Stimulated activated CD4-positive, alpha-beta T cell treated with anti-CD3 and anti-CD28 coated beads, Interleukin-12 subunit alpha, Interleukin-12 subunit beta, amount 100 ng/mL, for 24 hours (primary cell): ENCODE measurements at places on chromosomes 2 and 18.

- DNase-seq: no peak
Measured at GRCh38 chr18:78603102-78603983, 376.3 kb upstream of the SALL3 start.

GRCh38 chr2:200350850-200351285 is 44.4 kb downstream of the SPATS2L start:
- DNase-seq: no peak

DNA sequence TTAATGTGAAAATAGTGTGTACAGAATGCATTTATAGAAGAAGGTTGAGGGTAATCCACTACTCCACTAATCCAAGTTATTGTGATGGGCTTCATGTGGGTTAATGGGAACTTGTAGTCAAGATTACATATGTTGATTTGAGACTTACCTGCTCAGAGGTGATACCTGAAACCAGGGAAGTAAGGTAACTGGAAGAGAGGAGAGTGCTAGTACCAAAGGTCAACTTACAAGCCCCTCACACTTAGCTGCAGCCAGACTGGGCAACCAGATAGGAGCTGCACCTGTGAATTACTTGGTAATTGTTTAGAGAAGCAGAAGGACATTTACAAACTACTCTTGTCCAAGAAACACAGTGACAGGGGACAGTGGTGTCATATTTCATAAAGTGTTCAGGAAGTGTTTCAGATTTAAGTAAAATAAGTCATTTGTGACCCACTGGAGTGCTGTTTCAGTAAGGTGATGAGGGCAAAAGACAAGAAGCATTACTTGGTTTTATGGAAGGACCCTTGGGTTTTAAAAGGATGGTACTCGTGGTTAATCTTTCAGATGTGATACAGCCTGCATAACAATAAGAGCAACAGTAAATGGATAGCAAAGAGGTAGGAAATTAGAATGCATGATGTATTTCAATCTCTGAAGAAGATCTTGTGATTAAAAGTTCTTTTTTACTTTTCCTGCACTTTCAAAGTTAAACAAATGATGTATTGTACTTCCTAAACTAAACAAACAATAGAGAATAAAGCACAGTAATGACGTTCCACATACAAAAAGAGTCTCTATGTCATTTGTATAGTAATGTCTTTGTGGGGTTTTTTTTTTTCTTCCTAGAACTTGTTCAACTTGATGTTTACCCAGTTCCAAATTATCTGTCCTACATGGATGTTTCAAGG is 189.3 kb downstream of the PHLPP1 start:
- no peak for DNase-seq

- DNase-seq: peak; percentile 32
Measured at GRCh38 chr2:241636182-241637017, 558 bp downstream of the THAP4 start.

DNA sequence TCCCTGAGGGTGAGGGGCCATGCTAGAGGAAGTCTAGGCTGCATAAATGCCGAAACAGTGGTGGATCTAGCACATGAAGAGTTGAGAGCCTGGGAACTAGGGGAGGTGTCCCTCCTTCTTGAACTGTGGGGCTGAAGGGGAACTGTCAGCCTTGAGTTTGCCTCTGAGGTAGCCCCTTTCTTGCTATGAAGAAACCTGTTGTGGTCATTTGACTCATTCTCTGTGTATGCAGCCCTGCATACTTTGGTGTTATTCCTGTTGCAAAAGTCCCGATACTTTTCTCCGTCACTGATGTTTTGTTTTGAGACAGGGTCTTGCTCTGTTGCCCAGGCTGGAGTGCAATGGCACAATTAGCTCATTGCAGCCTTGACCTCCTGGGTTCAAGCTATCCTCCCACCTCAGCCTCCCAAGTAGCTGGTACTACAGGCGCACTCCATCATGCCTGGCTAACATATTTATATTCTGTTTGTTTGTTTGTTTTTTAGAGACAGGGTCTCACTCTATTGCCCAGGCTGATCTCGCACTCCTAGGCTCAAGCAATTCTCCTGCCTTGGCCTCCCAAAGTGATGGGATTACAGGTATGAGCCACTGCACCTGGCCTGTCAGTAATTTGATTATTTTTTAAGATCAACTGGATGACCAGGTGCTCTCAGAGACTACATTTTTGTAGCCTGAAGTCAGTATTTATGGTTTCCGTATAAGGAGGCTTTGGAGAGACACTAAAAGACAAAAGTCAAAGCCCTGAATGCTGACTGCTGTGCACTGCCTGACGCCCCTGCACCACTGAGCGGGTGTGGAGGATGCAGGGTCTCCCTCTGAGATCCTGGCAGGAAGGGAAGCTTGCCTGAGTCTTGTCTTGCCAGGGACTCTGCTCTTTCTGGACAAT is 126.0 kb upstream of the MSH6 start:
- DNase-seq: no peak

DNA sequence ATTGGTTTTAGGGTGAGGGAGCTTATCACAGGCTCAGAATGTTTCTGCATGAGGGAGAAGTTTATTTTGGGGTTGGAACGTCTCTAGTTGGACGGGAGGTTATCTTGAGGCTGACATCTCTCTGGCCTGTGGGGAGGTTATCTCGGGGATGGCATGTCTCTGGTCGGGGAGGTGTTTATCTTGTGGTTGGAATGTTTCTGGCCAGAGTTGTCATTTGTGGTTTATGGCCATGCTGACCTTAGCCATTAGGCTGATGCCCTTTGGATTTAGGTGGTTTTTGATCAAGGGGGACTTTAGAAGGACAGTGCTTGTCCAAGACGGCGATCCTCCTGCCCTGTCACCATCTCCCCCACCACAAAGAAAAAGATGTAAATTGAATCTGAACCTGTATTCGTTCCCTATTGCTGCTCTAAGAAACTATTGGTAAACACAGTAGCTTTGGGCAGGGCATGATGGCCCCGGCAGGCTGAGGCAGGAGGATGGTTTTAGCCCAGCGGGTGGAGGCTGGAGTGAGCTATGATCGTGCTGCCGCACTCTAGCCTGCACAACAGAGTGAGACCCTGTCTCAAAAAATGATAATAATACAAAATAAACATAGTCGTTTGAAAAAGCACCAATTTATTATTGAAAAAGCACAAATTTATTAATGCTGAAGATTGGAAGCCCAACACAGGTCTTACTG is 17.8 kb upstream of the MPPE1 start:
- DNase-seq: no peak

GRCh38 chr2:69387770-69388481 is 899 bp upstream of the GFPT1 start:
- no peak for DNase-seq

DNA sequence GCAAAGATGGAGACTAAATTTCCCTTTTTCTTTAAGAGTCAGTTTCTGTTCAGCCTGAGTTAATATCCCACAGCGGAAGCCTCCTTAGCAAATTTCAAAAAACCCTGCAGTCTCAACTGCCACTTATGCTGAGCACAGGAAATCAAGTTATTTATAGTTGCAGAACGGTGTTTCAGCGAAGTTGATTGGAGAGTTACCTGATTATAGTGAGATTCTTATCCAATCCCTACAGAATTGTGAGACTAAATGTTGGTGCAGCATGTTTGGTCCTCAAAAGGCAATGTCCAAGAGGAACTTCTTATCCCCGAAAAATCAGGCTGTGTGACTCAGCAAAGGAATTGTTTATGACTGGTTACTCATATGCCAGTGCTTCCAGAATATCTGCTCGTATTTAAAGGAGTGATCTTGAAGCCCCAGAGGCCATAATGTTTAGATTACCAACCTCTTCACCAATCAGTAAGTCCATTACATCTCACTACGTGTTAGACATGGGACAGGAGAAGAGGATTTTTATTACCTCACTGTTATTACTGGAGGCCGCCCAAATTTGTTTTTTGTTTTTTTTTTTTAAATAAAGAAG is 67.9 kb downstream of the LRRFIP1 start:
- DNase-seq: no peak

GRCh38 chr18:6807515-6808257 is 78.2 kb downstream of the ARHGAP28 start:
- no peak for DNase-seq

DNA sequence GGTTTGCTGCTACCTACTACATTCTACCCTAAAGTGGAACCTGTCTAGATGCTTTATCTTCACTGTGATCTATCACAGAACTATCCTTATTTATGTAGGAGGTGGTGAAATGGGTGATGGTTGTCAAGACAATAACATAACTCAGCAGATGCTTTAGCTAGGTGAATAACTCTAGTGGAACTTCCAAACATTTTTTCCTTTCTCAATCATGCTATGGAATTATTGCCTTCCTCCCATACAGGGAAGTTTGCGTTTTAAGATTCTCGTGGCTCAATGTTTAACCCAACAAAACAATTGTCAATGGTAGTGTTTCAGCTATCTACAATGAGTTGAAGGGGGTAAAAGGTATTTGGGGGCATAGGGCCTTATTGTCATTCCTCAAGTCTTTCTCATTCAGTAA is 82.6 kb upstream of the GLI2 start:
- no peak for DNase-seq

DNA sequence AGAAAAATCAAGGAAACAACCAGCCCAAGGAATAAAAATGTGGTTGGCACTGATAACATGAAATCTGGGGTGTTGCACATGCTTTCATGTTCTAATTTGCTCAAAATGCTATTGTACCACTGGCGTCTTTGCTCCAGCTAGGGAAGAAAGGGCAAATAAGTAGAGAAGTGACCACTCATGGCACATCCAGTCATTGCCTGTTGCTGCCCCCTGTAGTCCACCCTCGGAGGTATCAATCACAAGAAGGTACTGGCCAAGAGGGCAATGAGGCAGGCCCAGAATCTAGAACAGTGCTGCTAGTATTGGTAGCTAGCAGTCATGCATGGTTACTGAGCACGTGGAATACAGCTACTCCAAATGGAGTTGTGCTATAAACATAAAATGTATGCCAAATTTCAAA is 213.4 kb downstream of the CDCA7 start:
- no peak for DNase-seq

GRCh38 chr18:63422864-63423304 is 608 bp upstream of the VPS4B start:
- DNase-seq: no peak

GRCh38 chr18:57923611-57924010 is 120.4 kb upstream of the NEDD4L start:
- DNase-seq: no peak

GRCh38 chr2:235730115-235730514 is 236.3 kb downstream of the AGAP1 start:
- DNase-seq: no peak

DNA sequence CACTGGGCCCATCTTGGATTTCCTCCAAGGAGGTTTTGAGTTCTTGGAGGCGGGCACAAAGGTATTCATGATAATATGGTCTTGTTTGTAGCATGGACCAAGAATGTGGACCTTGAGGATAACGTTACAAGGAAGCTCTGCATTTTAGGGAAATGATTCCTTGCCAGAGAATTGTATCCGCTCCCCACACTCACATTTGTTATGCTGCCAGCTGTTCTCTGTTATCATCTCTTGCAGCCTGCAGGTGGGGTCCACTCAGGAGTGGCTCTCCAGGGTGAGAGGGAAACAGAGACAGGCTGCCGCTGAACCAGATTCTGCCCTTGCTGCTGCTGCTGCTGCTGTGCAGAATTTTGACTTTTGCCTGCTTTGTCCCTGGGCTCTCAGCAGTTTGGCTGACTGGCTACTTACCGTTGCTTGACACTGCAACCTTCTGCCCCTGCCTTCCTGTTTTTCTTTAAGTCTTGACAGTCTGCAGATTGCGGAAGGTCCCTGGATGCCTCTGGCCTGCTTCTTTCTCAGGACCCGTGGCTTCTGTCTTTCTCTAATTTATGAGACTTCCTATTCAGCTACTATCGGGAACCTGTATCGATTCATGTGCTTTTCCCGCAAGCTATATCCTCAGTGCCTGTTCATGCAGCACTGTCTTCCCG is 122.3 kb upstream of the DOCK10 start:
- DNase-seq: no peak

DNA sequence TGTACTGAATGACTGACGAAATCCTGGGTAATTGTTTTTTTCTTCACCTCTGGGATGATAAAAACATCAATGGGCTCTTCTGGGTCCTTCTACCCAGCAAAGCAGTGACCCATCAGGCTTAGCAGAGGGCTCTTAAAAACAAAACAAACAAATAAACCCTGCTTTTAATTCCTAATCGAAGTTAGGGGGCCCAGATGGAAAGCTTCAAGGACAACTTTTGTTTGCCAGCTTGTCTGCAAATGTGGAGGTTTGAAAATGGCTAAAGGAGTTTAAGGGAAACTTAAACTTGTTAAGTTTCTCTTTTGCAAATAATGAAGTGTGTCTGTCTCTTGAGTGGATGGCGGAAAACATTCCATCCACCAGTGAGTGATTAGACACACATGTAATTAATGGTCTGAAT is 327.2 kb downstream of the SATB2 start:
- DNase-seq: no peak

- no peak for DNase-seq
Measured at GRCh38 chr2:1837458-1837857, 93.1 kb upstream of the PXDN start.

DNA sequence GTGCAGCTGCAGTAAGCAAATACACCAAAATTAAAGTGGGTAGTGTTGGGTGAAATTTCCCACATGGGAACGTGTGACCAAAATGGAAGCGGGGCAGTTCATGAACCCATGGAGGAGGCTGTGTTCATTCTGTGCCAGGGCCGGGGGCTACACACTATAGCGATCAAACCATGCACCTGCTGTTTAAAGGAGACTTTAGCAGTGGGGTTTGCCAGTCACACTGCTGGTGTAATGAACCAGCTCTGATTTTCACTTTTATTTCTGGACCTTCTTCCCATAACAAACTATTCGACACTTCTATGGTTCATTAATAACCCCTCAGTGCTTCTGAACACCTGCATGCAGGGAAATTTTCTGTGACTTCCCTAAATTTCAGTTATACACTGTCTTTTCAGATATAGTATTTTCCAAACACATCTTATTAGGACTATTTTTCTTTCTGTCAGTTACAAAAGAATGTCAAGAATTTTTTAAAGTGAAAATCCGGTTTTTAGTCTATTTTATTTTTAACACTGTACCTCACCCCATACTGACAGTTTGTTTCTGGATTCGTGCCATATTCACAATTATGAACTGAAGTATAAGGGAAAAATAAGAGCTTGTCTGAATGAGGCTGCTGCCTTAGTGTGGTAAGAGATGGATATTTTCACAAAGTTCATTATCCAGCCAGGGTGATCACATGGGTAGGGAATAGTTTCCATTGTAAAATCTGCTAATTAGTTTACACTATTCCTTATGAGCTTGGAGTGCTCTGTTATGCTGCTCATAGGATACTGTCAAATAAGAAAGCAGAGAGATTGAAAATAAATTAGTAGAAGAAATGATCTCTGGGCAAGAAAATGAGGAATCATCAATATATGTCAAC is 111.3 kb upstream of the CAVIN2 start:
- DNase-seq: no peak

- DNase-seq: peak; percentile 6
Measured at GRCh38 chr2:12412898-12413305, 303.8 kb upstream of the TRIB2 start.

- DNase-seq: no peak
Measured at GRCh38 chr2:29206941-29207340, 91.7 kb downstream of the CLIP4 start.

- DNase-seq: no peak
Measured at GRCh38 chr2:60512641-60513040, 40.8 kb downstream of the BCL11A start.
